ENCODE measurements at places on chromosomes 11 and 22. TPM values are rescaled to one million over a fixed set of nuclear protein-coding genes. Genes with fewer than 3 reads are reported as not detected.

P4HA3 gene
- total RNA-seq: 35.9 TPM

SCN3B gene
- not detected for total RNA-seq

POLA2 gene
- 1.4 TPM for total RNA-seq

VWCE gene
- 1.7 TPM for total RNA-seq

FOLR1 gene
- total RNA-seq: not detected

All from smooth muscle cell of bladder (primary cell).